ENCODE measurements at places on chromosomes 12 and 14.

DNA sequence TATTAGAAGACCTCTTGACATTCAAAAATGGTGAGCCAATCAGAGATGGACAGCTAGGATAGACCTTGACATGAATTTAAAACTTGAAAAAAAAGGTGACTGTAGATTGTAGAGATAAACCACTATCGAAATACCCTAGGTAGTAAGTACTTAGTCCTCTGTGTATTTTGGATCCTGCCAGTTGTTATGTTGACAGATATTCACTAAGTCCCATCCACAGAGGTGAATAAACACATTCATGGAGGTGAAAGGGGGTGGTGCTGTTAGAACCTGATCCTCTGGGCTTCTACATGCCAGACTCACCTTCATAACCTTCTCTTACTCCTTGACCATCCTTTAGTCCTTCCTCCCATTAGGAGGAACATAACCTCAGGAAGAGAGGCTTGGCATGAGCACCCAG lies 72.3 kb downstream of the OTX2 start:
- H3K27ac ChIP-seq: no peak overlapping the region
- H3K27me3 ChIP-seq: no peaks in the 10 kb centered on the region
- no peaks in the 10 kb centered on the region for H3K36me3 ChIP-seq
- H3K4me3 ChIP-seq: no peak overlapping the region
- no peaks in the 10 kb centered on the region for H3K4me1 ChIP-seq

DNA sequence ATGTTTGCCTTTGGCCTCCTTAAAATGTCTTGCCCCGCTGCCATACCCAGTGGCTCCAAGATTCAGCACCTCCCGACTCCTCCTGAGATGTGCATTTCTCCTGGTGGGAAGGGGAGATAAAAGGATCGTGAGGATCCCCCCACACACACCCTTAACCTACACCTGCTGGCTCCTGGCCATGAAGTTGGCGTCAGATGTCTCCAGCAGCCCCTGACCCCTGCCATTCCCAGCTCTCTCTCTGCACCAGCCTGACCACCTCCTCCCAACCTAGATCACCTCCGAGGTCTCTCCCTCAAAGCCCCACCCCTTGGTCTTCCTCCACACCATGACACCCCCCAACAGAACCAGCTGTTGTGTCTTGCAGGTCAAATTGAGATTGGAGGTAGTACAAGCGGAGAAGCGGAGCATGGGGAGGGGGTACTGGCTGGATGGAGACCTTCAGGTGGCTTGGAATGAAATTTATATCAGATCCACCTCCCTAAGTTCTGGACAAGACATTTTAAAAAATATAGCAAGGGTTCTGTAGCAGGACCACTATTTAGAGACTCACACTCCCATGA lies 151.1 kb upstream of the FKBP4 start:
- no peak overlapping the region for H3K27ac ChIP-seq
- H3K4me1 ChIP-seq: peaks cover 20% of the 10 kb centered on the region
- no peaks in the 10 kb centered on the region for H3K36me3 ChIP-seq
- no peak overlapping the region for H3K4me3 ChIP-seq
- DNase-seq: peak; percentile 10

- H3K27me3 ChIP-seq: no peaks in the 10 kb centered on the region
- peaks cover 55% of the 10 kb centered on the region for H3K36me3 ChIP-seq
- no peak for DNase-seq
- H3K27ac ChIP-seq: no peak overlapping the region
These were observed 71.2 kb downstream of the LGMN start for GRCh38 chr14:92677087-92677668.

- no peaks in the 10 kb centered on the region for H3K36me3 ChIP-seq
- H3K27ac ChIP-seq: no peak overlapping the region
- no peak overlapping the region for H3K4me3 ChIP-seq
- DNase-seq: no peak
- no peaks in the 10 kb centered on the region for H3K4me1 ChIP-seq
- H3K27me3 ChIP-seq: no peaks in the 10 kb centered on the region
These were observed 3.3 kb downstream of the FAIM2 start for GRCh38 chr12:49900371-49900770.

GRCh38 chr14:64912261-64912660 lies 2.0 kb upstream of the CHURC1 start:
- no peak overlapping the region for H3K4me3 ChIP-seq
- DNase-seq: no peak
- no peaks in the 10 kb centered on the region for H3K36me3 ChIP-seq
- no peaks in the 10 kb centered on the region for H3K27me3 ChIP-seq
- H3K4me1 ChIP-seq: no peaks in the 10 kb centered on the region

- H3K36me3 ChIP-seq: no peaks in the 10 kb centered on the region
- no peak overlapping the region for H3K4me3 ChIP-seq
- no peak for DNase-seq
- no peak overlapping the region for H3K27ac ChIP-seq
- no peaks in the 10 kb centered on the region for H3K27me3 ChIP-seq
These were observed 139.2 kb downstream of the EGLN3 start for GRCh38 chr14:33811721-33812120.

- H3K27ac ChIP-seq: no peak overlapping the region
- H3K4me1 ChIP-seq: peaks cover 7% of the 10 kb centered on the region
- no peak overlapping the region for H3K4me3 ChIP-seq
- H3K36me3 ChIP-seq: peaks cover 15% of the 10 kb centered on the region
- DNase-seq: no peak
- H3K27me3 ChIP-seq: no peaks in the 10 kb centered on the region
These were observed 205.7 kb upstream of the NPAS3 start for GRCh38 chr14:32733015-32733414.

- H3K36me3 ChIP-seq: peaks cover 16% of the 10 kb centered on the region
- no peak overlapping the region for H3K4me3 ChIP-seq
- peaks cover 24% of the 10 kb centered on the region for H3K4me1 ChIP-seq
- H3K27ac ChIP-seq: no peak overlapping the region
These were observed 46.0 kb upstream of the ISM2 start for GRCh38 chr14:77544571-77544970.

GRCh38 chr12:108116254-108116653 lies 12.8 kb upstream of the WSCD2 start:
- H3K36me3 ChIP-seq: no peaks in the 10 kb centered on the region
- no peak overlapping the region for H3K4me3 ChIP-seq
- H3K27me3 ChIP-seq: no peaks in the 10 kb centered on the region
- peaks cover 70% of the 10 kb centered on the region for H3K4me1 ChIP-seq
- no peak overlapping the region for H3K27ac ChIP-seq

DNA sequence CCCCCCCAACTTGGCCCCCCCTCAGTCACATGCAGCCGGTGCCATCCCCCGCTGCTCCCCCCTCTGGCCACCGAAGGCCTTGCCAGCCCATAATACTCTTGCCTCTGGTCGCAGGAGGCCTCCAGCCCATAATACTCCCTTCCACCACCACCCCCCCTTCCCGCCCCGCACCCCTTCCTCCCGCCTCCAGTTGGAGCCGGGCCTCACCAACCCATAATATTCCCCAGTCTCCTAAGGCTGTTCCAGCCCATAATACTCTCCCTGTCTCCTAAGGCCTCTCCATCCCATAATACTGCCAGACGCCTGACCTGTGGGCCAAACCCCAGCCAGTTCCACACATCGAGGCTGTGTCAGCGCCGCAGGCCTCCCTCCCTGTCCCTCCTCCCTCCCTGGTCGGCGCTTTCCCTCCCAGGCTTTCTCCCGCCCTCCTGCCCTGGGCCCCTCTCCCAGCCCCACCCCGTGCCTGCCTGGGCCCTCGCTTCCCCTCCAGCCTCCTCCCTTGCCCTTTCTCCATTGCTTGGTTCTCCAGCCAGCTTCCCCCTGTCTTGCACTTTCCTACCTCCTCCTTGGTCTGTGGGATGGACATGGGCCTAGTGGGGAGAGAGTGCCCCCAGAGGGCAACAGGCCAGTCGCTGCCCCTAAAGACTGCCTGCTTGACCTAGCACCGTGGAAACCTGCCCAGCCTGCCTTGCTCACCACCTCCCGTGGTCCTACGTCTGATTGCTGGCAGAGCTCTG lies 6.8 kb upstream of the CHD4 start:
- no peak overlapping the region for H3K4me3 ChIP-seq
- H3K27ac ChIP-seq: peak overlapping the region; percentile 92
- H3K36me3 ChIP-seq: no peaks in the 10 kb centered on the region
- peak; percentile 95 for DNase-seq
- no peaks in the 10 kb centered on the region for H3K27me3 ChIP-seq

- DNase-seq: no peak
- no peak overlapping the region for H3K4me3 ChIP-seq
- H3K27ac ChIP-seq: no peak overlapping the region
- peaks cover 8% of the 10 kb centered on the region for H3K36me3 ChIP-seq
- peaks cover 2% of the 10 kb centered on the region for H3K4me1 ChIP-seq
These were observed 8.9 kb upstream of the MYRFL start for GRCh38 chr12:69816082-69816481.

- H3K27me3 ChIP-seq: no peaks in the 10 kb centered on the region
- no peak for DNase-seq
- no peaks in the 10 kb centered on the region for H3K36me3 ChIP-seq
- H3K4me1 ChIP-seq: peaks cover 3% of the 10 kb centered on the region
These were observed 21.1 kb upstream of the TTC7B start for GRCh38 chr14:90837355-90837754.

DNA sequence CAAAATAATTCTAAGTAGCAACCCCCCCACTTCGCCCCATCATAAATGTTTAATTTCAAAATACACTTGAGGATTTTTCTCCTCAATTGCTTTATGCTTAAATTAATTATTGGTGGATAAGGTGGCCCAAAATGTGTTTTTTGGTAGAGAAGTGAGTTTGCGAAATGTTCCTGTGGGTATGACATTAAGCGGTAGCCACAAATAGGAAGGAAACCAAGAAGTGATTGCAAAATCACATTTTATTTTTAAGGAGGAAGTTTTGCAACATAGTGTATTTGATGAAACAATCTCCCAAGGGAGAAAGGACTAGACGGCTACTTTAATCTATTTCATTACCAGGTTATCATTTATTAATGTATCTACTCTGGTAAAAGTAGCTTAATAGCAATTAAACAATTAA lies 25.5 kb downstream of the SLC25A3 start:
- no peaks in the 10 kb centered on the region for H3K36me3 ChIP-seq
- no peaks in the 10 kb centered on the region for H3K4me1 ChIP-seq
- H3K27ac ChIP-seq: no peak overlapping the region

- no peaks in the 10 kb centered on the region for H3K4me1 ChIP-seq
- no peaks in the 10 kb centered on the region for H3K27me3 ChIP-seq
- peaks cover 65% of the 10 kb centered on the region for H3K36me3 ChIP-seq
- DNase-seq: no peak
- H3K4me3 ChIP-seq: no peak overlapping the region
These were observed 60.0 kb downstream of the SCAF11 start for GRCh38 chr12:45930369-45930768.

- H3K27ac ChIP-seq: no peak overlapping the region
- H3K4me1 ChIP-seq: no peaks in the 10 kb centered on the region
- H3K4me3 ChIP-seq: no peak overlapping the region
- no peaks in the 10 kb centered on the region for H3K36me3 ChIP-seq
These were observed 22.7 kb upstream of the IFNG-AS1 start for GRCh38 chr12:67966560-67966959.

- no peak overlapping the region for H3K4me3 ChIP-seq
- H3K36me3 ChIP-seq: no peaks in the 10 kb centered on the region
- no peak overlapping the region for H3K27ac ChIP-seq
These were observed 60.8 kb upstream of the KRAS start for GRCh38 chr12:25311506-25311905.

- H3K4me3 ChIP-seq: no peak overlapping the region
- H3K27me3 ChIP-seq: no peaks in the 10 kb centered on the region
- H3K36me3 ChIP-seq: peaks cover 17% of the 10 kb centered on the region
- H3K4me1 ChIP-seq: no peaks in the 10 kb centered on the region
- peak overlapping the region; percentile 24 for H3K27ac ChIP-seq
These were observed 6.5 kb upstream of the ATG101 start for GRCh38 chr12:52063082-52063924.

GRCh38 chr14:90421001-90421631 lies 24.3 kb downstream of the CALM1 start:
- no peak overlapping the region for H3K27ac ChIP-seq
- H3K36me3 ChIP-seq: no peaks in the 10 kb centered on the region
- no peak for DNase-seq
- no peak overlapping the region for H3K4me3 ChIP-seq

DNA sequence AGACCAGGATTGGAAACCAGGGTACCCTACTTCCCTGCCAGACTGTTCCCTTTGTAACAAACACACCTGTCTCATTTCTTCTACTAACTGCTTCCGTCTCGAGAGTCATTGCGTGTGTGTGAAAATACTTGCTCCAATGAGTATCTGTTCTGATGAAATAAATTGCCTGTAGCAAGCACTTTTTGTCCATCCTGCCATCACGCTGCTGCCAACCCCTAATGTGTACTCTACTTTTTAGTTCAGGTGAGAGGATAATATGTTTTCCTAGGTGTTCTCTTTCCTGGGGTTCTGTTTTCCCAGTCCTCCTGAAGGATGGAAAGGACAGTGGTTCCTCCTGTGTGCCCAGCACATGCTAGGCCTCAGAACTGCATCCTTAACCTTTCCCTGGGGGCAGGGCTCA lies 1.0 kb downstream of the TUNAR start:
- no peak for DNase-seq
- peaks cover 14% of the 10 kb centered on the region for H3K4me1 ChIP-seq
- H3K4me3 ChIP-seq: no peak overlapping the region
- H3K27me3 ChIP-seq: no peaks in the 10 kb centered on the region
- H3K36me3 ChIP-seq: no peaks in the 10 kb centered on the region

DNA sequence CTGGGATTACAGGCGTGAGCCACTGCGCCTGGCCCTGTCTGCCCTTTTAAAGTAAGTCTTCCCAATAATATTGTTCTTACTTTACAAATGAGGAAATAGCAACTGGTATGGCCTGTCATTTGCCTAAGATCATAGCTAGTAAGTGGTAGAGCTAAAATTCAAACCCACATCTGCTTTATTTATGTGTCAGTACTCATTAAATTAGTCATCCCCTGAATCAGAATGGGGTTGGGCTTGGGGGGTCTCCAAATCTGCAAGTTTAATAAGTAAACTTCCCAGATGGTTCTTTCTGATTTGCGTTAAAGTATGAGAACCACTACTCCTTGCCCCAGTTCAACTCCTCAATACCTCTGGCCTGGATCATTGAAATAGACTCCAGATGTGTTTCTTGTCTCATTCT lies 96.2 kb downstream of the FAR2 start:
- no peaks in the 10 kb centered on the region for H3K27me3 ChIP-seq
- no peak overlapping the region for H3K4me3 ChIP-seq
- no peaks in the 10 kb centered on the region for H3K36me3 ChIP-seq
- H3K4me1 ChIP-seq: peaks cover 8% of the 10 kb centered on the region

DNA sequence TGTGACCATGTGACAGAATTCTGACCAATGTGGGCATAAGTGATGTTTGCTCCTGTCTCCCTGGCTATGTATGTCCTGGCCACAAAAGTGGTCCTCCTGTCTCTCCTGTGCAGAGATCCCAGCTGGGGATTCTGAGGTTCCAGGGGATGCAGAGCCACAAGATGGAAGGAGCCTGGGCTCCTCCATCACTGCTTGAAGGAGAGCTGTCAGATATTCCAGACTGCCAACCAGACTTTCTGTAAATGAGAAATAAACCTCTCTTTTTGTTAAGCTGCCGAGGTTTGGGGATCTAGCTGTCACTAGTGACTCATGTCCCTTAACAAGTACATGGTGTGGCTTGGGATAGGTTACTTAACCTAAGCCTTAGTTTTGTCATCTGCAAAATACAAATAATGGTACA lies 21.9 kb downstream of the BDKRB1 start:
- no peak overlapping the region for H3K27ac ChIP-seq
- no peaks in the 10 kb centered on the region for H3K4me1 ChIP-seq
- no peaks in the 10 kb centered on the region for H3K27me3 ChIP-seq
- no peak for DNase-seq
- peaks cover 10% of the 10 kb centered on the region for H3K36me3 ChIP-seq
